ENCODE measurements at places on chromosomes 1 and 21.
A peak's percentile ranks its signal among the peaks of the same experiment; 100 is the strongest.

DNA sequence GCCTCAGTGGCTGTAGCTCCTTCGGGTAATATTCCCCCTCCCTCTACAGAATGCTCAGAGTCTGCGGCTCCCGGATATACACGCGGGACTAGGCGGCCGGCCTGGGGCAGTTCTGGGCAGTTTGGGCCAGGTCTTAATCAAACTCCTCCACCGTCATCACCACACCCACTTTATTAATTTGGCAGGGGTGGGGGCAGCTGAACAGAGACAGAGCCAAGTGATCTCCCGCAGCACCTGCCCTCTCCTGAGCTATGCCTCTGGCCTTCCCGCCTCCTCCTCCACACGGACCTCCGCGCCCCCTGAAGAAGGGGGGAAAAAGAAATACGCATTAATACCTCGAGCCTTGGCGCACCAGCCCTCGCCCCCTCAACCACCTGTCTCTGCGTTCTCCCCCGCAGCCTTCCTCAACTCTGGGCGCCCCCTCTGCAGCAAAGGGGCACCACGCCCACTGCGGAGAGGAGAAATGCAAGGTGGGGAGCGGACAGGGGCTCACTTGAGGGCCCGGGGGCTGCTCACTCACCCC lies 42.6 kb downstream of the CD34 start:
- peak; percentile 34 for DNase-seq

GRCh38 chr1:232628335-232629249 lies 1.3 kb downstream of the SIPA1L2 start:
- peak; percentile 6 for DNase-seq

- DNase-seq: no peak
These were observed 243.6 kb downstream of the DNM3 start for GRCh38 chr1:172084876-172085275.

DNA sequence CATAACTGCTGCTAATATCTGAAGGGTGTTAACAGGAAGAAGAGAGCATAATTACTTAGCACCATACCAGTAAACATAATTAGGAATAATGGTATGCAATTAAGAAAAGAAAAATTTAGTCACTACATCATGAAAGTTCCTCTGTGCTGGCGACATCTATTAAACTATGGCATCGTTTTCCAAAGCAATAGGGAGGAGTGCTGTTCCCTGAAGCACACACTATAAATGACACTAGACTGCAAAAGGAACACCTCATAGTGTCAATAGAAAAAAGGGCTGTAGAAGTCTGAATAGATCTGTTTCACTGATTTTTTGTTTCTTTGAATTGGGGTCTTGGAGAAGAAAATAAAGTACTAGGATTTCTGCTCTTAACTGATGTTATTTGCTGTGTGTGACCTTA lies 773.6 kb upstream of the B3GALT2 start:
- no peak for DNase-seq

DNA sequence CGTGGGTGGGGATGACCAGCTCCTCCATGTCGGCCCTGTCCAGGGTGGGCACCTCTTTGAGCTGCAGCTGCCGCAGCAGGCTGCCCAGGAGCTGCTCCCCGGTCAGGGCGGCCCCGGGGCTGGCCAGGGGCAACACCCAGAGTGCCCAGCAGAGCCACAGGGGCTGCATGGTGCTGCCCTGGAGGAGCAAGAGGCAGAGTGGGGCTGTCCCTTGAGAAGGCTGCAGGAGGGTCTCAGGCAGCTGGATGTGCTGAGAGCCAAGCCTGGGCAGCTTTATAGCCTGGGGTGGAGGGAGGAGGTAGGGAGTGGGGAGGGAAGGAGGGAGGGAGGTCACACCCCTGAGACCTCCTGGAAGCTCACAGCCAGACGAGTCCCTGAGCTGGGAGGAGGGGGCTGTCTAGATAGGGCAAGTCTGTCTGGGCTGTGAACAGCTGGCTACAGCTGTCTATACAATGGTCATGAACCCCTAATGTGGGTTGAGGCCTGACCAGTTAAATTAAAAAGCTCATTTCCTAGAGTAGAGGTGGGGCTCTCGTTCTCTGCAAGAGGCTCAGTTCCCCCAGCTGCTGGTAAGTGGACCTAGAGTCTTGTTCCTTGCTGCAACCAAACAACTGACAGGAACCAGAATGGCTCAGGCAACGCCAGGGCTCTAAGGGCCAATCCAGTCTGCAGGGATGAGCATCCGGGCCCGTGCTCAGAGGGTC lies at the start of gene LEFTY1:
Gene LEFTY1, minus strand, starts transcription at position 249 of the 704 bp plus-strand sequence. Its CDS starts 80 bp downstream, at position 169.
- no peak for DNase-seq

GRCh38 chr1:232968391-232968790 lies 18.0 kb downstream of the NTPCR start:
- no peak for DNase-seq

DNA sequence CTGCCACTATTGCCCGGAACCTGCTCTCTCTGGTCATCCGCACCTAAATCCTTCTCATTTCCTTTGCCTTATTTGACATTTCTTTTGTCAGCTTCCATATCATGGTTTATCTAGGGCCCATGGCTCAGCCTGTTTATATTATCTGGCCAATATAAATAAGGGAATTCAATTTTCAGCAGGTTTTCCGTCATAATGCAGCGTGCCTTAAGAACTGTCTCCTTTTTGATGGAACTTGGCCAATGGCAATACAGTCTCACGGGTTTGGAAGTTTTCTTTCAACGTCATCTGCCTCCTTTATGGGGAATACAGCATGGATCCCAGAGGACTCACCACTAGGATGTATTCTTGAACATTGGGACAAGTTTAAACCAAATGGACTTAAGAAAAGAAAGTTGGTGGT lies 77.8 kb upstream of the KIAA0040 start:
- no peak for DNase-seq

GRCh38 chr21:29351691-29352090 lies 53.0 kb downstream of the BACH1 start:
- DNase-seq: peak; percentile 71

DNA sequence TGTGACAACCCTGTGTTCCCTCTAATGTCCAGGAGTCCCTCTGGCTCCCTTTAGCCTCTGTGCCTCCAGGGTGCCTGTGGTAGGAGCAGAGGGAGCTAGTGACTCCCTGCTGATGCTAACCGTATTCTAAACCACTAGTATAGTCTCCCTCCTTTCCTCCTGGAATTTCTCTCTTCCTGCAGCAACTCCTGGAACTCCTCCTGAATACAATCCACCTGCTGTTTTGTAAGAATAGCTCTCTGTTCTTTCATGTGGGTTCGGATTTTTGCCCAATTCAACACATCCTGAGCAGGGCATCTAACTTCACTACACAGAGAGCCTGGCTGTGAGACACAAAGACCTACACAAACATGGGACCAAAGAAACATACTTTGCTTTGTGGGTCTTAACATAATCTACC lies 107.9 kb downstream of the RUNX1 start:
- DNase-seq: no peak

- no peak for DNase-seq
These were observed 10.0 kb downstream of the MAP3K21 start for GRCh38 chr1:233337505-233337904.

- peak; percentile 8 for DNase-seq
These were observed 237.9 kb upstream of the PBX1 start for GRCh38 chr1:164320790-164321731.

GRCh38 chr1:84010136-84010535 lies 11.2 kb upstream of the TTLL7 start:
- DNase-seq: no peak

- no peak for DNase-seq
These were observed 7.9 kb upstream of the UMODL1 start for GRCh38 chr21:42063191-42063570.

GRCh38 chr1:151292207-151293030 lies 10.3 kb downstream of the ZNF687 start:
- no peak for DNase-seq

DNA sequence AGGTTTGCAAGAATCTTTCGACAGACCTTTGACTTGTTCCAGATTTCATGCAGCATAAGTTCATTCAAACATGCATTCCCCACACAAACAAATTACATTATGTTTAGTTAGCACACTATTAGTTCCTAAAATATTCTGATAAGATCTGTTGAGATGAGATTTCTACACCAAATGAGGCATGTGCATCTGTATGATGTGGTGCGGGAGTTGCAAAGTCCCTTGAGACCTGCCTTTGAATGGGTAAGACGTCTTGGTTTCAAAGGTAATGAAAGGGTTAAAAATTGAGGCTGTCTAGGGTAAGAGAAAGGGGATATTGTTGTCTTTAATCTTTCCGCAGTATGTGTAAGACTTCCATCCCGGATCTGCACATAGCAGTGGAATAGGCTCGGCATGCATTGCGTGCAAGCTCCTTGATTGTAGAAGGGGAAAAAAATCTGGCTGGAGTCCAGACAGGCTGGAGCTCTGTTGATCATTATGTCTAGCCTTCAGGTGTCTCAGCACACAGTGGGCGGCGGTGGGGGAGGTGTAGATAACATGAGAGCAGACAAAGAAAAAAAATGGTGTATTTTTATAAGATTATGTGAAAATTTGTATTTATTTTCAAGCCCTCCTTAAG lies 296.6 kb downstream of the PTPRC start:
- peak; percentile 96 for DNase-seq

DNA sequence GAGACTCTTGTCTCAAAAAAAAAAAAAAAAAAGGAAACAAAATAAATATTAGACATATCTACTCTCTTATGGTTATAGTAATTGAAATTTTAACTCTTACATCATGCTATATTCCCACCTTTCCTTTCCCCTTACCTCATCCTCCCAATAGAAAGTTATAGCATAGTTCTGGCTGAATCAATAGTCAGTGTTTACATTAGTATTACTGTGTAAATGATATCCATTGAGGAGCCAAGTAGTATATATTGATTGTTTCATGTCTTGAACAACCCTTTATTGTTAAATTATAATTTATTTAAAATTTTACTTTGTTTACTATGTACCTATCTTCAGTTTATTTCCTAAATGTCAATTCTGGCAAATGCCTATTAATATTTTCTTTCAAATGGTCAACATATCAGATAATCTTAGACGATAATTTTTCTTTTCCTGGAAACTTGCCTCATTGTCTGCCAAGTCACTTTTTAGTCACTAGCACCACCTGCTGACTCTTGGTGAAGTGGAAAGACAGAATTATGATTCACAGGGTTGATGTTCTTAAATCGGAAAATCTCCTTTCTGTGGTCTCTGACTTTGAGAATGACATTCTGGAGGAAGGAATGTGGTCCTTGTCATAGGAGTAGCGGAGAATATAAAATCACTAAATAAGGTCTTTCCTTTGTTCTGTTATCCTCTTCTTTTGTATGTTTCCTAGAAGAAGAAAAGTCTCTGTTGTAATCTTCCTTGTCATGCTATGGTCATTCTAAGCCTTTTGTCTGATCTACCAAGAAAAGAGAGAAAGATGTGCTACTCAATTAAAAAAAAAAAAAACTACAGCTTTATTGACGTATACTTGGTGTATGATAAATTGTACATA lies 8.6 kb downstream of the HJV start:
- peak; percentile 80 for DNase-seq

- peak; percentile 52 for DNase-seq
These were observed 13.7 kb upstream of the RPL5 start for GRCh38 chr1:92817986-92818764.

GRCh38 chr1:27366113-27366410 lies 699 bp downstream of the MAP3K6 start:
- peak; percentile 62 for DNase-seq

DNA sequence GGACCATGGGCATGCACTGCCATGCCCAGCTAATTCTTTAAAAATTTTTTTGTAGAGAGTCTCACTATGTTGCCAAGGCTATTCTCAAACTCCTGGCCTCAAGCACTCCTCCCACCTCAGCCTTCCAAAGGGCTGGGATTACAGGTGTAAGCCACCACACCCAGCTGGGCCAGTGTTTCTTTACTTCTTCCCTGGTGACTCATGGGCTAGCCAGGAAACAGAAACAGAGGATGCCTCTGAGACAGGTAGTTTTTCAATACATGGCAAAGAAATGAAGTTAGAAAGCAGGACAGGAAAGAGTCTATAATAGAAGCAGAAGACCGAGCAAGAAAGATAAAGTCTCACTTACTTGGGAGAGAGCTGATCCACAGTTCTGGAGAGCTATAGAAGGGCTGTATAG lies 7.6 kb upstream of the C1orf74 start:
- DNase-seq: no peak

GRCh38 chr1:2229037-2229864 lies 1.1 kb downstream of the SKI start:
- peak; percentile 72 for DNase-seq

DNA sequence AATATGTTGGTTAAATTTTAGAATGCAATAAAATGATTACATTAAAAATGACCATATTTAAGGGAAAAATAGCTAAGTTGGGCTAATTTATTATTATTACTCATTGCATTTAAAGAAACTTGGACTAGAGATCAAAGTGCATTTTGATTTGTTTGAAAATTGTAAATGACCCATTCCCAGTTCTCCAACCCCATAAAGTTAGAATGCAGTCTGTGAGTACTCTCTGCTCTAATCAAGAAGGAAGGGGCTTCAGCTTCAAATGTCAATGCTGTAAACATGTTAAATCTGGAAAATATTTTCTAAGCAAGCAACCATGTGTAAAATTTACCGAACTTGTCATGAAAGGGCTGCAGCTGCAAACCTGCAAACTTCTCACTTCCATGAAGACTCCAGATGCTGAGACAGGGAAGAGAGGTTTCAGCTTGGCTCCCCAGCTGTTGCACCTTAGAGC lies 232.7 kb downstream of the TTLL7 start:
- no peak for DNase-seq

DNA sequence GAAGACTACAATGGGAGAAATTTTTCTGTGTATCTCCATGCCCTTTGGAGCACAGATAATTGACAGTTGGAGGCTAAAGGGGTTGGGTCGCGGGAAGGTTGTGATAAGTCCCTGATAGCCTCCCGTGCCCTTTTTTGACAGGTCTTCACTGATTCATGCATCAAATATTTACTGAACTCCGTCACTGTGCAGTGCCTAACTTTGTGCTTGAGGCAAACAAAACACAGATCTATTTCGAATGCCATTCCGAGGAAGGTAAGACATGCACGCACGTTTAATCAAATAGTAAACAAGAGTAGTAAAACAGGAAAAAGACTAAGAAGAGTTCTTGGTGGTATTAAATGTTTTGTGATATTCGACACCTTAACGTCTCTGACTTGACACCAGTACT lies 494 bp upstream of the PIP5K1A start:
- DNase-seq: no peak

DNA sequence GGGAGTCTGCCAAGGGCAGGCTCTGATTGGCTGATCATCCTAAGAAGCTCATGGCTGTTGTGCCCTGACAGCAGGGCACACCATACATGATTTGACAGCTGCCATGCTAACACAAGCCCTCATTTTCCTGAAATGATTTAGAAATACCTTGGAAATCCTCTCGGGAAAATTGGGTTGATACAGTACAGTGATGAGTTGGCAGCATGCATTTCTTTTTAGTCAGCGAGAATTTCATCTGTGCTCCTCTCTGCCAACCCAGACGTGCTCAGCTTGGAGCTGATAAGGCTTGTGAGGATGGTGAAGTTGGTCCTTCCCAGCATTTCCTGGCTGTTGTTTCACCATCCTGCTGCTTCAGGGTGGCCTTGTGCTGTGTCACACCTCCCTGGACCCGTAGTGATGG lies 22.6 kb upstream of the KCNQ4 start:
- DNase-seq: no peak

DNA sequence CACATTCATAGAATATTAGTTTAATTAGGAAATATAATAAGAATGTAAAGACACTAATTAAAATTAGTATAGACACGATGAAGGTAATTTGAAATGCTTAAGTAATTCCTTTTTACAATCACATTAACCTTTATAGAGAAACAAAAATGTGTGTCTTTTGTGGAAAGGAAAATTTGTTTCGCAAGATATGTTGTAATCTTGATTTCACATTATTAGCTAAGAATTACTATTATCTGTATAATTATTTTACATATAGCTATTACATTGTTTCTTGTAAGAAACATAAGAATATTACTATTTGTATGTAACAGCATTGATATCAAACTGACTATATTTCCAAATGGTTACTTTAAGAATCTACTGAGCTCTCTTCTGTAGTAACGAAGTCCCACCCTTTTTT lies 111.2 kb downstream of the PTPRC start:
- DNase-seq: no peak

Measured in HCEC 1CT (cell line).